ENCODE measurements at places on chromosomes 4 and X. TPM values are rescaled to one million over a fixed set of nuclear protein-coding genes. Genes with fewer than 3 reads are reported as not detected.

- DNase-seq = no peak
Measured at GRCh38 chr4:102196221-102196620, 149.1 kb downstream of the SLC39A8 start.

- no peak for DNase-seq
Measured at GRCh38 chr4:1035510-1035909, 24.1 kb downstream of the FGFRL1 start.

DNA sequence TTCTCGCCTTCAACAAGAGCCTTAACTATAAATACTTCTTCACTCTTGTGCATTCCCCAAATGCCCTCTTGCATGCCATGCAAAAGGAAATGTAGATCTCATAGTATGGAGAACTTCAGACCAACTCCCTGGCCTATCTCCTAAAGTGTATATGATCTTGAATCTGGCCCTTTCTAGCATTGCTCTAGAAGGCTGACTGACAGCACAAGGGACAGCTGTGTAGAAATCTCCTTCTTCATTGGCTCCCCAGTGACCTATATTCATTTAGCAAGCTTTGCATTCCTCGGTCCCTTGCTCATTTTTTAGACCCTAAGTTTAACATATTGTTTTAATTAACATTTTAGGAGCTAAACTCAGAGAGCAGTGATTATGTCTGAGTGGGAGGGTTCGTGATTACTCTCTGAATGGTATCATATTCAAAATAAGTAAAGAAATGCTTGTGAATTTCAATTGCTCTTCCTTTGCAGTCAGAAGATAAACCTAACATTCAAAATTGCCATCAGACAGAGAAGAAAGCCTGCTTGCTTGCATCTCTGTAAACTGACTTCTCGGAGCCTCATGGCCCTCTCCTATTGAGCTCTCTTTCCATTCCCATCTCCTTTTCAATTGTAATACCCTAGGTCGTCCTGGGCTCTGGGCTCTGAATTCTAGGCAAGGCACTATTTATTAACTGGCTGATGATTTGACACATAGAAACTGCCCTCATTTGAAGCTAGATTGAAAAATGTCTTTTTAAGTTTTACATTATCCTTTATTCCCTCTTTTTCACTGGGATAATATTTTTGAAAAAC, 120.3 kb upstream of the PRKG2 start:
- DNase-seq = no peak

- peak; percentile 58 for DNase-seq
Measured at GRCh38 chrX:139639253-139639652, 68.7 kb downstream of the MCF2 start.

- no peak for DNase-seq
Measured at GRCh38 chr4:165738571-165738970, 134.5 kb upstream of the TLL1 start.

DNA sequence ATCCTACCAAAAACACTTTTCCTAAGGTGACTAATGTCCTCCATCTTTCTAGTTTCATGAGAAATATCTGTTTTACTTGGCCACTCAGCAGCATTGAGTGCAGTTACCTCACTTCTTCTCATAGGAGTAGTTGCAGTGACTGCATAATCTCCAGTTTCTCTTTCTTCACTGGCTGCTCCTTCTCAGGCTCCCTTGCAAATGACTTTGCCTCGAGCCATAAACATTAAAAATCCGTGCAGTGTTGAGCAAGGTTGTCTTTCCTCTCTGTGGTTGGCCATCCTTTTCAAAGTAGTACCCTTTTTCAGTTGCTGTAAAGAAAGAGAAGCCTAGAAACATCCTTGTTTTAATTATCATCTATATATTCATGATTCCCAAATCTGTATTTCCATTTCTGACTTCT, 10.2 kb upstream of the PRKG2 start:
- DNase-seq = no peak

- DNase-seq = no peak
Measured at GRCh38 chrX:150119323-150119722, 181.0 kb upstream of the EOLA2 start.

GRCh38 chrX:64894454-64895038, 81.7 kb downstream of the ZC4H2 start:
- peak; percentile 16 for DNase-seq

DNA sequence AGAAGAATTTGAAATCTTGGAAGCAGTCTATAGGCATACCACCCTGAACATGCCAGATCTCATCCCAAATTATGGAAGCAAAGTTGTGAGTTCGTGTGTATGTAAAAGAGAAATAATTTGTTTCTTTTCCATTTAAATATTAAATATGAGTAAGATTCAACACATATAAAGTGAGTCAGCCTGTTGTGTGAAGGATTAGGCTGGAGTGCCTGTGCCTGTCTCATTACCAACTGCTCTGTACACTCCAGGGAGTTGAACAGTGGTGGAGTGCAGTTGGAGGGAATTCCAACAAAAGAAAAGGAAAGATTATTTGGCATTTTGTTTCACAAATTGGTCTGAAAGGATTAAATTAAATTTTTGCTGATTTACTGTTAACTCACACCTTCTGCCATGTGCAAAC, 435.6 kb downstream of the FAT4 start:
- no peak for DNase-seq

DNA sequence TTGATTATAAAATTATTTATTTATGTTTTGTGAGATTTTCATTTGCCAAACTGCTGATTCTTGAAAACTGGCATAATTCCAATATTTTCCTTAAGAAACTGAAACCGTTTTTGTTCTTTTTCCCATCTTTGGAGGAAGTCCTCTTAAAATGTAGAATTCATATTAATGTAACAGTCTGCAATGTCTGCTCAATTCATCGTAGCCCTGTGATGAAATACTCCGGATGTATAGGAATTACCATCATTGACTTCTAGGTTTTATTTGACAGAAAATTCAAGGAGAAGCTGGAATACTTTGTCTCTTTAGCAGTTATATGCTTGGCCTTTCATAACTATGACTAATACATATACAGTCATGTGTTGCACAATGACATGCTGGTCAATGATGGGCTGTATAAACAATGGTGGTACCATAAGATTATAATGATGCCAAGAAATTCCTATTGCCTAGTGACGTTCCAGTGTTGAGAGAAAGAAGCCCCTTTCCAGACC, 185.0 kb upstream of the GPRIN3 start:
- DNase-seq = no peak

- no peak for DNase-seq
Measured at GRCh38 chr4:181020456-181020855, 1222.7 kb upstream of the TENM3 start.

- DNase-seq = no peak
Measured at GRCh38 chr4:172716291-172716690, 452.3 kb upstream of the GALNT7 start.

- DNase-seq = no peak
Measured at GRCh38 chrX:22118161-22118830, 86.2 kb downstream of the PHEX start.

The ATP2B3 gene
- 29.2 TPM for total RNA-seq

DNA sequence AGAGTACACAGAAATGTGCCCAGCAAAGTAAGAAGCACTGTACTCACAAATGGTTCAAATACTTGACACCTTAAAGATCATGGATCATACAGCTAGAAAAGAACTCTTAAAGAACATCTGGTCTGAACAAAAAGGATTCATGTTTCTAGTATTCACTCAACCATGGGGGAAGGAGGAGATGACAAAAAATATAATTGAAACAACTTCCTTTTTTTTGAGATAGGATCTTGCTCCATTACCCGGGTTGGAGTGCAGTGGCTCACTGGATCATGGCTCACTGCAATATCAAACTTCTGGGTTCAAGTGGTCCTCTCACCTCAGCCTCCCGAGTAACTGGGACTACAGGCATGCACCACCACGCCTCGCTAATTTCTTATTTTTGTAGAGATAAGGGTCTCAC, 6.0 kb downstream of the DHX15 start:
- no peak for DNase-seq

The CSAG3 gene
- total RNA-seq = not detected

- no peak for DNase-seq
Measured at GRCh38 chrX:16484338-16484737, 165.6 kb upstream of the S100G start.

The LIMCH1 gene
- 94.3 TPM for total RNA-seq

All from adrenal gland (tissue), 19 donors.